ENCODE measurements at places on chromosomes 1 and 21.

- DNase-seq, result no peak
Measured at GRCh38 chr1:86997538-86997937, 83.1 kb downstream of the HS2ST1 start.

- DNase-seq, result no peak
Measured at GRCh38 chr1:185241127-185241526, 75.9 kb downstream of the IVNS1ABP start.

GRCh38 chr1:171983584-171983983 lies 142.3 kb downstream of the DNM3 start:
- no peak for DNase-seq

- DNase-seq, result no peak
Measured at GRCh38 chr1:215114154-215114933, 31.8 kb downstream of the KCNK2 start.

DNA sequence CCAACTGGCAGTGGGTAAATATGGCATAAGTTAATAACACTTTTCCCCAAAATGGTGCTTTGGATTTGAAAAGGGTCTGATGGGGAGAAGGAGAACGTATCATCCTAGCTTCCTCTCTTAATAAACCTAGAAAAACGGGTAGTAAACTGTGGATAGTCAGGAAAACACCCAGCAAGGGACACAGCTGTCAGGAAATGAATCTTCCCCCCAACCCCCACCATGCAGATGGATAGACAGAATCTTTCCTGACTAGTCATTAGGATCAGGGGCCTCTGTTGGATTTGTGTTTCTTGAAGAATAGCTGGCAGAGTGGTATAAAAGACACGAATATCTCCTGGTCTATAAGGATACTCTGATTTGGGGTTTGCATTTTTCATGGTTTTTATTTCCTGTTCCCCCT lies 22.5 kb upstream of the LAX1 start:
- no peak for DNase-seq

DNA sequence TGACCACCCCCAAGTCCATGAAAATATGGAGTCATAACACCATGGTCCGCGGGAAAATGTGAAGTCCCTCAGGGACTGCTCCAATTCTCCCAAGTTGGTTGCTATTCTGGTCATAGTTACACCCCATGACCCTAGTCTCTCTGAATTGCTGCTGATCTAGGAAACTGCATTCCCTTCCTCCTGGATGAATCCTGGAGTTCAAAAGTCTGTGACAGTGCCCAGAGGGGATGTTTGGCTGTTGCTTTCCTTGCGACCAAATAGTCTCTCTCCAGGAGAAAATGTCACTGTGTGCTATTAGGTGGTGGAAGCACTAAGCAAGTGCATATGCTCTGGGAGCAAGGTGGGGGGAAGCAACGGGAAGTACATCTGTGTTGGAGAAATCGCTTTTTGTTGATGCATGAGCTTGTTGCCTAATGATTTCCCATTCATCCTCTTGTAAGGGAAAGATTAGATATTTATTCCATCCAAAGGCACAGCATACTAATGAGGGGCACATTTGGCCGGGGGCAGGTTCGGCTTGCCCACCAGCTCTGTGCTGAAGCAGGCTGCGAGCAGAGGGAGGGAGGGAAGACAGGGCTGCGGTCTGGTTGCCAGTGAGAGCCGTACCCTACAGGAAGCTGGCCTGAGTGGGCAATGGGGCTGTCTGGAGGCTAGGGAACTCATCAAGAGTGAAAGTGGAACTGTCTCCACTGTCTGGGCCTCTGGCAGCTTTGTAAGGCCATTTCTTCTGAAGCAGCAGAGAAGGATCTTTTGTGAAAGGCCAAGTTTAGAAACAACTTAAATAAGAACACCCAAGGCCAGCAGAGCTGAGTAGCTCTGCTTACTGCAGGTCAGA lies 27.2 kb downstream of the SYT6 start:
- no peak for DNase-seq

- no peak for DNase-seq
Measured at GRCh38 chr21:32359719-32360260, 33.0 kb downstream of the URB1 start.

DNA sequence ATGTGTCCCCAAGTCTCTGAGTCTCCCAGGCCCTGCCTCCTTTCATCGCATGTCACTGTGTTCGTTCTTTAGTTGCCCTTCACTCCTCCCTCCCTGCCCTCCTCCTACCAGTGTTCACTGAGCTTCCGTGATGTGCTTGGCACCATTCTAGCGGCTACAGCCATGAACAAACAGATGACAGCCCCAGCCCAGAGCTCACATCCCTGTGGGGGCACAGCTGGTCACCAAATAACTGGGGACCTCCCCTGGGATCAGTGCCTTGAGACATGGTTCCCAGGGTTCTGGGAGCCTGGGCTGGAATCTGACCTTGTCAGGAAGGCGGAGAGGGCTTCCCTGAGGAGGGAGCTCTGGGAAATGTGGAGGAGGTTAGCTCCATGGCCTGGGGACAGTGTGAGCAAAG lies 320.7 kb downstream of the PTPRU start:
- no peak for DNase-seq

DNA sequence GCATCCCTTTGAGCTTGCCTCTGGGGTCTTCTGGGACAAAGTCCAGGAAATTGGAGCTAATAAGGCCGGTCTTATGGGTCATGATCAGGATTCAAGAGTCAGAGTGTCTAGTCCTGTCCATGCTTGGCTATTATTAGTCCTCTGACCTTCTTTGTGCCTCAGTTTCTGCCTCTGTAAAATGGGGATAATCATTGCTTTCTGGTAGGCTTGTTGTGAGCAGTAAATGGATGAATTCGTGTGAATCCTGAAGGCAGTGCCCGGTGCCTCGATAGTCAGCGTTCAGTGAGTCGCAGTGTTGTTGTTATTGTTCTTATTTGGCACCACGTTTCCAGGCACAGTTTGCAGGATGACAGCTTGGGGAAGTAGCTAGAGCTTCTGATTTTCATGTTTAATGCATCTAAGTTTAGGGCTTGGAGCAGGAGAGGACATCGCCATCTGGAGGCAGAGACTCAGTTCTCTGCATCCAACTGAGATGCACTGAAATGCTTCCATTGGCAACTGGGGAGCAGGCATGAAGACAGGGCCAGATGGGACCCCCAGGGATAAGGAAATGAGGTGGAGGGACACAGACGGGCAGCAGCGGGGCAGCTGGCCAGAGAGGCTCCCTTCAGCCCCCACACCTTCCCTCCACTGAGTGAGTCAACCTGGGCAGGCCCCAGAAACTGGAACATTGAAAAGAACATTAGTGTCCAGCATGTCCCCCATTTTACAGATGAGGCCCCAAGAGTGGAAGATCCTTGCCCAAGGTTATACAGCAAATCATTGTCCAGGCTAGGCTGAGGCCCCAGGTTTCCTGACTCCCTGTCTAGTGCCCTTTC lies 160.3 kb downstream of the PTPRU start:
- no peak for DNase-seq

- DNase-seq, result no peak
Measured at GRCh38 chr21:42191696-42192595, 27.0 kb upstream of the ABCG1 start.

DNA sequence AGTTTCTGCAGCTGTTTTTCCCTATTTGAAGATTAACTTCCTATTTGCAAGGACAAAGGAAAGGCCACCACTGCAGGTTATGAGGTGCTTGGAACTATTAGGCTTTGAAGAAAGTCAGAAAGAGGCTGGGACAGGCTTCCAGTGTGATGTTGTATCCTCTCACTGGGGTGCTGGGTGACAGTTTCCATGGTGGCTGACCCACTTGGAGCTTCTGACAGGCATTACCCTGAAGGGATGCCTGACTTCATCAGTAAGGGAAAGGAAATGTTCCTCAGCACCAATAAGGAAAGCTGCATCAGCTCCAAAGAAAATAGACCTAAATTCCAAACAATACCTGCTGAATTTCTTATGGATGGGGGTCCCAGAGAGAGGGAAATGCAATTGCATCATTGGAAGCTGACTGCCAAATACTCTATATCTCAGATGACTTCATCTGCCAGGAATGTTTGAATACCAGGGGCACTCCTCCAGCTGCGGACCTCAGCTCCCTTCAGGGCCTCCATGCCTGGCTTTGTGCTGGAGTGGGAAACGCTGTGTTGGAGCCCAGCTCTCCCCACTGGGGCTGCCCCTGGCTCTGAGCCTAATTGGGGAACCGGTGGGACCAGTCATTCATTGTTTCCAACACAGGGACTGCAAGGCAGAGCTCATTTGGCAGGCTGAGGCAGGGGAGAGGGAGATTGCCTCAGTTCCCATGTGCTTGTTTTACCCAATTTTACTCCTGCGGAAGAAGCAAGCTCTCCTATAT lies 76.6 kb downstream of the RGL1 start:
- DNase-seq, result no peak

- no peak for DNase-seq
Measured at GRCh38 chr1:115727706-115728249, 40.7 kb downstream of the CASQ2 start.

- DNase-seq, result peak; percentile 88
Measured at GRCh38 chr1:18480315-18481189, at the start of gene KLHDC7A. Gene KLHDC7A (plus strand): TSS chr1:18480930. CDS start chr1:18480982, 52 bp downstream.

GRCh38 chr1:111505641-111506119 lies 2.2 kb upstream of the ADORA3 start:
- no peak for DNase-seq

DNA sequence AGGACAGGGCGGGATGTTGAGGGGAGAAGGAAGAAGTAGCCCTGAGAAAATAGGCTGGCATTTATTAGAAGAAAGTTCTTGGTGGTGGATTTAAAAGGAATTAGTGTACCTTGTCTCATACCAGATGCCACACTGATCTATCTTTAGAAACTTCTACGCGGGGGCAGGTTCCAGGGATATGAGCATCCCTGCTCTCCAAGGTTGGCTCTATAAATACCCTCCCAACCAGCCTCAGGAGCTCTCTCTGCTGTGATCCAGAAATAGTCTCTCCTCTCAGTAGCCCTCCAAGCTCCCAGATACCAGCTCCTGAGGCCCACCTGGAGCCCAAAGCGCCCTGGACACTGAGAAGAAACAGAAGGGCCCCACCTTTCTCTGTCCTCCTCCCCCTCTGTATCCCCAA lies 128.3 kb upstream of the TNR start:
- no peak for DNase-seq

DNA sequence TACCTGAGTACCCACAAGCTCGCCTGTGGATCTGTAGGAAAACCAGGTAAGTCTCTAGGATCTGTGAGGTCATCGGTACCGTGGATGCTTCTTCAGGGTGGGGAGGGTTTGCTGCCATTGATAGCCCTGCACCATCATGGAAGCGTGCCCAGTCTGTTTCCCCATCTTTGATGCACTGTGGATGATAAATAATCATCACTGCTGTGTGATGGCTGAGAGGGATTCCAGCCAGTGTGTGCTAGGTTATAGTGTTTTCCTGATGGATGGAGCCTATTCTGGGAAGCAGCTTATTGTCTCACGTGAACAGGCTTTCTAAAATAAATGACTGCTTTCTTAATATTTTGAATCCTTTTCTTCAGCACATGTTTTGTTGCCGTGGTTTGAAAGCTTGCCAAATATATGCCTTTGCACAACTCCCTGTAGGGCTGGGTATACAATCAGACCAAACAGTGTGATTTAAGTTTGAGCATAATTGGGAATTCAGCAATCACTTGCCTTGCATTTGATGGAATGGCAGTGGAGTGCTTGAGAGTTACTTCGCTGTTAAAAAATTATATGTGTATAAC lies 113.8 kb downstream of the CAMTA1 start:
- no peak for DNase-seq

DNA sequence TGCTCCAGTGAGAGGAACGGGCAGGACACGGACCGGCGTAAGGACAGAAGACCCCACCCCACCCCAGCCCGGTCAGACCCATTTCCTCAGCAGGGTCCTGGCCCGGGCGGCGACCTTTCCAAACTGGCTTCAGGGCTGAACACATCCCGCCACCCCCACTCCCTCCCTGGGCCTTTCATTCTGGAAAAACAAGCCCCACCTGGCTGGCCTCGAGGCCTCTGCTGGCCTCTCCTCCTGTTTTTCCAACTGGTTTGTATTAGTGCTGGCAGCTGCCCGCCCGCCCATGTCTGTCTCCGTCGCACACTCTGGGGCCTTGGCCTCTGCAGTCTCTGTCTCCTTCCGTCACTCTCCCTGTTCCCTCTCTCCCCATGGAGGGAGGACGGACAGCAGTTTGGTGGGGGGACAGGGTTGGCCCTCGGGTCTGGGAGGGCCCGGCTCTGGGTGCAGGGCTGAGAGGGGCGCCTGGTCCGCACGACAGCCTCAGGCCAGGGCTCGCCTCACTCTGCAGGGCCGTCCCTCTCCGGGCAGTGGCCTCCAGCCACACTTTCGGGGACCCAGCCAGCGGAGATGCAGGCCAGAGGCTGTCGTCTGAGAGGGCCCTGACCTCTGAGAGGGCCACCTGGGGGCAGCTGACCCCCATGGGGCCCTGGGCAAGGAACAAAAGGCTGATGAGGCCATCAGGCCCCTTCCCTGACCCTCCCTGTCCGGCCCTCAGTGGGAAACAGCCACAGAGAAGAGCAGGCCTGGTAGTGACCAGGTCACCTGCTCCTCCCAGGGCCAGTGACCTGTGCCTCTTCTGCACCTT lies 1.5 kb upstream of the MXRA8 start:
- DNase-seq, result no peak

DNA sequence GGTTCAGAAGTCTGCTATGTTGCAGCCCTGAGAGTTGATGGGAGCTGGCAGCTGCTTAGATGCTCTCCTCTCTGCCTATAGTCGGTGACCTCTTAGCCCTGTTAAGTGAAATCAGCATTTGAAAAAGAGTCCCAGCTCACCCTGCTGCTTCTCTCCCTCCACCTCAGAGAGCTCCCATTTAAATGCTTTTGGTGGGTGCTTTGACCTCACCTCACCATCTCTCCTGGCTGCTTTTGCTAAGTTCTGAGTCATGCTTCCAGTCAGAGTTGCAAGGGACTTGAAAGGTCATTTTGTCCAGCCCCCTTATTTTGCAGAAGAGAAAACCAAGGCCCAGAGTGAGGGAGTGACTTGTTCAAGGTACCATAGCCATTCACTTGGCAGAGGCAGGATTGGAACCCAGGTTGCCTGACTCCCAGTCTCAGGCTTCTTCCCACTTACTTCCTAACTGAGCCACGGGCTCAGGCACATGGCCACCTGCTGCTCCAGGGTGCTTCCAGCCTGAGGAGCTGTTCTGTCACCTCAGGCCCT lies 3.3 kb downstream of the MAPKAPK2 start:
- no peak for DNase-seq

DNA sequence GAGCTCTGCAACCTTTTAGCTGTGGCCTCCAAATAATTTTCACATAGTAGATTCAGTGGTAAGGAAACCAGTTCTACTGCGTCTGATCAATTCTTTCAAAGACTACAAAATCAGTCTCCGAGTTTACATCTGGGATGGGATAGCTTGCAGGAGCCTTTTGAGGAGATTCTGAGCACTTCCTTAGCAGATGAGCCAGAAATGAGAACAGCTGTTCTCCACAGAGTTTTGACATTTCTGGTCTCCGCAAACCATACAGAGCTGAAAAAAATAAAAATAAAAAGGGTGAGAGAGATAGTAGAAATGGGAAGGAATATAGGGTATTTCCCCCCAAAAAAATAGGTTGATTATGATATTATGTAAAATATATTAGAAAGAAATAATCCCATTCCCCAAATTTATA lies 119.3 kb downstream of the LYPLAL1 start:
- no peak for DNase-seq

GRCh38 chr1:112636597-112637253 lies 17.1 kb downstream of the CAPZA1 start:
- no peak for DNase-seq
